ENCODE measurements at places on chromosomes 5 and 9.

DNA sequence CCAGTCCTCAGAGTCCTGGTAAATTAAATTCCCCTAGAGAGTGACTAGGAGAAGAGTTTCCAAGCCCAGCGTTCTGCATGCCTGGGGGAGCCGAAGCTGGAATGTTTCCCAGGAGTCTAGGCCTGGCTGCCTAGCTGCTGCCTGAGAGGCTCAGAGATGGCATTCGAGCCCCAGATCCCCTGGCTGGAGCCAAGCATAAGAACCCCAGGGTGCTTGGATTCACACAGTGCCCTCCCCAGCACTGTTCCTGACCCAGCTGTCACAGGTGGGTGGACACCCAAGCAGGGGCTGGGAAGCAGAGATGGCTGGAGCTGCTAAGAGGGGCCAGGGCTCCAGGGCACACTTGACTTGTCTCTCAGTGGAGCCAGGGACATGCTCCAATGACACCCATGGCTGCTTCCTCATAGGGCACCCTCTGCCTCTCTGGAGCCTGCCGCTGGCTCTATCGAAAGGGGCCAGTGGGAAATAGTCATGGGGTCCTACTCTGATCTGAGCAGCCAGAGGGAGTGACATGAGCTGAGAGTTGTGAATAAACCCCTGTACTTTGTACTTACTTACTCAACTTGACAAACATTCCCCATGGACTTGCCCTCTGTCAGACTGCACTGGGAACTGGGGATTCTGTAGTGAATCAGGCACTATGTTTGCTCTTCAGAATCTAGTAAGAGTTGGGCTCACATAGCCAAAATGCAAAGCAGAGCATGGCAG is 62.6 kb upstream of the XPA start:
- ATAC-seq: no peak

- ATAC-seq: peak; percentile 68
Measured at GRCh38 chr5:37847978-37848425, 8.2 kb upstream of the GDNF start.

DNA sequence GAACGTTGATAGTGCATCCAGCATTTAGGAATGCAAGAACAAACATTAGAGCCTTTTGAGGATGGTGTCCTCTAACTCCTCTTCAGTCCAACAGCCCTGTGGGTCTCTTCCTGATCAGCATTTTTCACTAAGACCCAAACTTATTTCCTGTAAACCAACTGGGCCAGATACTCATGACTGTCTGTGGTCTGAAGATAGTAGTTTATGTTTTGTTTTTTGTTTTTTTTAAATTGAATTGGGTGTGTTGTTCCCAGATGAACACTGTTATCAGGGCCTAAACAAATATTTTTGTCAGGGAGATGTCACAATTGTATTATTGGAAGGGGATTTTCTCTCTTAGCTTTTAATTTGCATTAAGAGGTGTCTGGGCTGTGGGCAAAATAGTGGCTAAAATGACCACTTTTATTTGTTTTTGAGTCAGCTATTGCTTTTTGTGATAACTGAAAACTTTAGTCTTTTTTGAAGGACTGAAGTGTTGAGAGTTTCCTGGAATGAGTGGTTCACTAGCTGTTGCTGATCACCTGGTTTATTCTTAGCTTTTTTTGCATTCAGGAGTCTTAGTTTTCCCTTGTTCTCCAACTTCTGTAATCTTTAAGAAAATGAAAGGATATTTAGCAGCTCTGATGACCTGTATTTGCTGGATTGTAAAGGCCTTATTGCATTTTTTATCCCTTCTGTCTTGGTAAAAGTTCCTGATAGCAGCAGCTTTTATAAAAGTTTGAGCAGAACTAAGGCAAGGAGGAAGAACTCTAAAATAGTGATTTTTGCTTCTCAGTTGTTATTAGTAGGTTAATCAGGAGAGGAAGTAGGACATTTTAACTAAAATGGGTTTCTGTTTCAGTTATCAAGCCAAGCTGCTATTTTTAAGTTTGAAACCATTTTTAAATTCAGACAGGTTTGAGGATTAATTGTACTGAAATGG is 5.5 kb downstream of the MAN2A1 start:
- ATAC-seq: no peak

GRCh38 chr5:112535356-112535755 is 116.3 kb upstream of the EPB41L4A start:
- no peak for ATAC-seq

- no peak for ATAC-seq
Measured at GRCh38 chr9:136616307-136616635, 46.4 kb upstream of the EGFL7 start.

DNA sequence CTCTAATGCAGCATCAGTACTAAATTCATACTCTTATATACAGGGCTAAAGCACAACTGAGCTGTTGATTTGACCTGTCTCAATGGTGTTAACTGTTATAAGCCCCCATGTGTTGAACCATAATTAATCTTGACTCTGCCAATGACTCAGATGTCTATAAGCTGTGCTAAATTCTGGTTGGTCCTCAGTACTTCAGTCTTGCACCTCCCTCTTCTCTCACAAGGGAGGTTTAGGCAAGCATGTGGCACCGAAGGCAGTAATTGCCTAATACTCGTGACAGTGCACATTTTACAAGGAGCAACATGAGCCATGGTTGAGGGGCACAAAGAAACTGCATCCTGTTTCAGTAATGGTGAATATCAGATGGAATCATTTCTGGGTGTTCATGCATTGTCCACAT is 255.9 kb downstream of the TRPM3 start:
- ATAC-seq: no peak

Data from SK-N-SH treated with all-trans-retinoic acid at 6 μM for 48 hours (cell line).